Stimulated activated CD8-positive, alpha-beta memory T cell treated with anti-CD3 and anti-CD28 coated beads, Interleukin-2, amount 100 ng/mL, for 1 hour (primary cell): ENCODE measurements at places on chromosomes 11 and 22.

- no peak for DNase-seq
Measured at GRCh38 chr11:77113382-77114088, 10.9 kb downstream of the OMP start.

DNA sequence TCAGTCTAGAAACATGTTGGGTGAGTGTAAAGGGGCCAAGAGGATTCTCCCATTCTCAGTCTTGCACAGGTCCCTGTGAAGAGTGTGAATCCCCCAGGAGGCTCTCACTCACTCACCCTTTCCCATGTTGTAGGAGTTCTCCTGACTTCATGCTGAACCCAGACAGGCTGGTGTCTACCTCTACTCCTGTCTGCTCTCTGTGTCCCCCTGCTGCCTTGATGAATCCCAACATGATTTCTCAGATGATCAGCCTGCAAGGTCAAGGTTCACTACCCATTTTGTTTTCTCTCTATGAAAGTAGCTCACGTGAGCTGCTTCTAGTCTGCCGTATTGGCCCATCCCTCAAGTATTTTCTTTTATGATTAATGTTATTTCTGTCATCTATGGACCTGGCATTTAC, 500.6 kb downstream of the ETS1 start:
- no peak for DNase-seq

DNA sequence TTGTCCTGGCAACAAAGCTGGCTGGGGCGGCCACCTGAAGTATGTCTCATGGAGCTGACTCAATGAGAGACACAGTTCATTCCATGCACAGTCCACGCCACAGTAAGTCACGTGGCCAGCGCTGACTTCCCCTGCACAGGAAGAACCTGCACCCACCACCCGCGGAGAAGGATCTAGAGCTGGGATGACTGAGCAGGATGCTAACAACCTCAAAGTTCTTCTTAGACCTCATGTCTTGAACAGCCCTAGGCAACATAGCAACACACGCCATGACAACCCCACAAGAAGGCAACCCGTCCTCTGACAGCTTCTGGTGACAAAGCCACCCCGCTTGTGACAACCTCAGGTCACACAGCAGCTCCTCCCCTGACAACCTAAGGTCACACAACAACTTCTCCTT, 76.9 kb upstream of the B3GAT1 start:
- DNase-seq = no peak

DNA sequence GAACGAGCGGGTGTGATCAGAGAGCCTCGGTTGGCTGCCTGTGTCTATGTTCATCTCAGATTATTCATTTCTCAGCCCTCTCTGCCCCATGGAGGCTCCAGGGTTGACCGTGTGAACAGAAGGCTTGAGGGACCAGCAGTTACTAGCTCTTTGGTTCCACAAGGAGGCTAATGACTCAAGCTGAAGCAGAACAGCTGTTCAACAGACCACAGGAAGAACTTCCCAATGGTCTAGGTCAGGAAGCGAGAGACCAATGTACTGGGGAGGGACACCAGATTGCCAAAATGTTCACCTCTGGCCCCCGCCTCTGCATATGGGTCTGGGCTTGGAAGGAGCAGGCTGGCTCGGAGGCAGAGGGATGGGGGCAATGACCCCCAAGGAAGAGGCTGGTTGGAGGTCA, 14.7 kb upstream of the PDE2A start:
- no peak for DNase-seq

DNA sequence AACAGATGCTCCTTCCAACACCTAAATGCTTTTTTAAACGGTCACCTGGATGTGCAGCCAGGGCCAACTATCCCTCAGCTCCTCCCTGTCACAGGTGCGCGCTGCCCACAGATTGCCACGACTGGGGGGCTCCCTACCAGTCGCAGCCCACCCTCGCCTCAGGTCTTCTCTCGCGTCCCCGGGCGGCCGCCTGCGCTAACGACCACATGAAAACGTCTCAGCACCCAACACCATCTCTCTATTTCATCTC, 469 bp downstream of the ZBED5 start:
- DNase-seq = no peak

DNA sequence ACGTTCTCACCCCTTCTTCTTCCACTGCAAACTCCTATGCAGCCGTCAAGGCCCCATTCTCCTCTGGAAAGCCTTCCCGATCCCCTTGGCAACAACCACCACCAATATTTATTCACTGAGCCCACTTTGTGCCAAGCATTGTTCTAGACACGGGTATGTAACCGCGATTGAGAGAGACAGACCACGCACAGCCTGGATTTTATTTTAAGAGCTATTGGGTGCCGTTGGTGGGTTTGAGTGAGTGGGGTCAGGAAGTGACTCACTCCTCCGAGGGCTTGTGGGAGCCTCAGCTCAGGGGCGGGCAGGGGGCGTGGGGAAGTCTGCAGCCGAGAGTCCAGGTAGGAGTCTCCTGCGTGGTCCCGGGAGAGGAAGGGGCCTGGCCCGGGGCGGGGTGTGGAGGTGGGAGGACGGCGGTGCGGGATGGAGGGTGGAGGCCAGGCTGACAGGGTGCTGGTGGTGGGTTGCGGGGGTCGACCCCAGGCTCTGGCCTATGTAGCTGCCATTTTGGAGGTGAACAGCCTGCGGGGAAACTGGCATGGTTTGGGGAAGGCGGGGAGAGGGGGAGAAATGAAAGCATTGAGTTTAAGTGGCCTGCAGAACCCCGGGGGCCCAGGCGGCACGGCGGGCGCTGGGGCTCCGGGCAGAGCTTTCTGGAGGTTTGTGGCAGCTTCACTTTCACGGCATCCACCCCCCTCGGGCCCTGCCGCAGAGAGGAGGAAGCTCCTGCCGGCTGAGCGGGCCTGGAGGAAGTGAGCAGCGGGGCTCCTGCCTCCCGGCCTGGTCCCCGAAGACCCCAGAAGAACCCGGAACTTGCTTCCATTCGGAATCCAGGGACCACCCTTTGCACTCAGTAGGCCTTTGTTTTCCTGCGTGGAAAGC, 547 bp downstream of the PARVG start:
- peak; percentile 44 for DNase-seq

DNA sequence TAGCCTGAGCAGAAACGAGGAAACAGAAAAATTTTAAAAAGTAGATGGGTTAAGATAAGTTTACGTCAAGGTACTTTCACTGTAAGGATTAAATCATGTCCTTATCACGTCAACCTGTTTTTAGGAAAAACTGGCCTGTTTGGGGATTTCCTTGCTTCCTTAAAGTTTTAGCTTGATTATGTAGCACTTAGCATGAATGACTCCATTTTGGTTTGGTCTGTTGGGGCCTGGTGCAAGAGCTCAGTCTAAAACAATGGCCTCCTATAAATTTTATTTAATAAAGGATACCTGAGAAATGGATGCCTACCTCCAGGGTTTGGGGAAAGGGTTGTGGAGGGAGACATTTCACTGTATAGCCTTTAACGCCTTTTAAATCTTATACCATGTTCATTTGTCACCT, 33.2 kb upstream of the CSTF3 start:
- DNase-seq = no peak

DNA sequence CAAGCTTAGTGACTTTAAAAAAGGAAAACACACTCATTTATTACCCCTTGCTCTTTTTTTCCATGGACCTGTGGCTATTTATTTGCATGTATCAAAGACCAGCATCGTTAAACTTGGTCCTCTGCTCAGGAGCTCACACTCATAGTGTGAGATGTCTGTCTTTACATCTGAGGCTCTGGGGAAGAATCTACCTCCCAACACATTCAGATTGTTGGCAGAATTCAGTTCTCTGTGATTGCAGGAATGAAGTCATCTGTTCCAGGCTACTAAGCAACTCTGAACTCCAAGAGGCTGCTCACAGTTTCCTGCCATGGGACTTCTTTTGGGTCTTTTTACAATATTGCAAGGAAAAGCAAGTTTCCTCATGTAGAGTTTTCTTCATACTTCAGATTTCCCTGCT, 138.8 kb downstream of the LRRC4C start:
- no peak for DNase-seq

- no peak for DNase-seq
Measured at GRCh38 chr11:46918083-46918787, at the start of gene LRP4. LRP4 (minus strand) TSS chr11:46918550; CDS start chr11:46918379, 171 bp downstream.

- no peak for DNase-seq
Measured at GRCh38 chr11:36492724-36493304, 17.3 kb downstream of the TRAF6 start.

GRCh38 chr22:46125816-46126765, 24.2 kb upstream of the PPARA start:
- DNase-seq = no peak
